ENCODE measurements at places on chromosomes 2 and 18. TPM values are rescaled to one million over a fixed set of nuclear protein-coding genes. Genes with fewer than 3 reads are reported as not detected.

DNA sequence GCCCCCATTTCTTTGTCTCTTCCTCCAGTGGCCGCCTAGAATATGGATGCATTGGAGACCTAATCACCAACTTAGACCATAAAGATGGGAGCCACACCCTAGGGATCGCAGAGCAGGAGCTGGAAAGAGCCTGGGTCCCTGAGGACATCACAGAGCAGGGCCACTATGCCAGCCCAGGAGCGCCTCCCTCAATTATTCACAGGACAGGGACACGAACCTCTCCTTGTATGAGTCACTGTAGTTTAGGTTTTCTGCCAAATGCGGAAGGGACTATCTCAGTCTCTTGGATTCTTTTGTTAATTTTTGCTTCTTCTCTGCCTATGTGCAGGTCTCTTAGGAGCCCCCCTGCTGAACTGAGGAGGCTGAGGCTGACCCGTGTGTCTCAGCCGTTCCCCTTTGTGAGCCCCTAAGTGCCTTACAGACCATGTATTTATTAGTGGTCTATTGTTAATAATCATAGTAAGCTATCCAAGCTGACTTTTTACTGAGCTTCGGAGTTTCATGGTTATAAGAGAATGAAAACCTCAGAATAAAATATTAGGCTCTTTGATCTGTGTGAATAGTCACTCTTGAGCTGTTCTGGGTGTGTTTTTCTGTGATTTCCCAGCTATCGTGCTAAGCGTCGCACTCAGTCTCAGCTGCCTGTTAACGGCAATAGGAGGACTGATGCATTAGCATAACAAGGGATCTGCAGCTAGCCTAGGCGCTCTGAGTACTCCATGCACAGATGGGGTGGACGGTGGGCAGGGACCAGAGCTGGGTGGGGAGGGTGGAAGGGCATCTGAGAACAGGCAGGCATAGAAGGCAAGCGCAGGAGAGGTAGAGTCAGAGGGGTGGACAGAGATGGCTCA lies 12.7 kb upstream of the PTPN4 start:
- DNase-seq = no peak
- no peaks in the 10 kb centered on the region for H3K27me3 ChIP-seq
- no peak overlapping the region for H3K4me3 ChIP-seq

DNA sequence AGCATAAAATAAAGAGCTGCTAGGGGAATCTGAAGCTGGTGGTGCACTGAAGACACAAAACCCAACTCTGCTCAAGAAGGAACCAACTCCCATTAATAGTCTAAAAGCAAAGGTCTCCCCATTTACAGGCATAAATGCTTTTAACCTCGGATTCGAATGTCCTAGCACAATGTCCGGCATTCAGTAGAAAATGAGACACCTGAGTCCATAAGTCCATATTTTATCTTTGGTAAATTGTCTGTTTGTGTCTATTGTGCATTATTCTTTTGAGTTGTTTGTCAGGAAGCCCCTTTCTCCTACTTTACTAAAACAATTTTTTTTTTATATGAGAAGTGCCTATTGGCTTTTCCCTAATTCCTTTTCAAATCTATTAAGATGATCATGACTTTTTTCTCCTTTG lies 179.5 kb upstream of the SMAD7 start:
- DNase-seq = no peak
- H3K27ac ChIP-seq = no peak overlapping the region
- no peaks in the 10 kb centered on the region for H3K36me3 ChIP-seq
- no peak overlapping the region for H3K4me3 ChIP-seq

DNA sequence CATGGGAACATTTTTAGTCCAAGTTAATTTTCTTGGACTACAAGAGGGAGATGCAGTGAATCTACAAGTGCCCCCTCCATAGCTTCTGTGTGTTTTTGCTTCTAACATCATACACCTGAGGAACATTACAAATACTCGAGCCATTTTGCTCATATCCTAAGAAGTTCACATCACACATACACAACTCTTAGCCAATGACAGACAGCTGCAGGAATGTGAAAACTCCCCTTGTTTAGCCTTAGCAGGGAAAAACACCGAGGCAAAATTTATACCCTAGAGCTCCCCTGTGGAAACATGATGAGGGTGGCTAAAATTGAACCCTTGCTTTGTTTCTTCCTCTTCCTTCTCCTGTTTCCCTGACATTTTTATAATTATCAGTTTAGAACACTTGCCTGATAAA lies 928.3 kb upstream of the NRXN1 start:
- no peaks in the 10 kb centered on the region for H3K27me3 ChIP-seq
- DNase-seq = no peak
- H3K4me1 ChIP-seq = no peaks in the 10 kb centered on the region
- H3K4me3 ChIP-seq = no peak overlapping the region

- no peak overlapping the region for H3K4me3 ChIP-seq
- H3K27ac ChIP-seq = no peak overlapping the region
- DNase-seq = no peak
- H3K27me3 ChIP-seq = no peaks in the 10 kb centered on the region
- H3K36me3 ChIP-seq = no peaks in the 10 kb centered on the region
These were observed 110.3 kb downstream of the SMAD7 start for GRCh38 chr18:48840491-48840877.

DNA sequence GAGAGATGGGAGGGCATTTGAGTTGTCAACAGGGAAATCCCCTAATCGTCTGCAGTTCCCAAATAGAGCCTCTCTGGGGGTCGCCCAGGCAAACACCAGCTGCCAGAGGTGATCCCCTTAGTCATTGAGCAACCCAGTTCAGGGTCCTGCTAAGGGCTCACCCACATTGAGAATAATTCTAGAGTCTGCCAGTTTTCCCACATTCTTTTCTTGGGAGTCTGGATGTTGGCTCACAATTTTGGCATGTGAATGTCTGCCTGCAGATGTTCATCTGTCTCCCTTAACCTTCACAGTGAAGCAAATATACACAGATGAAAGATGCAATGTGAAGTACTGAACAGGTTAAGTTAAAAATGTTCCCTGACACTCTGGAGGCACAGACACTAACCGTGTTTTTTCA lies 11.4 kb upstream of the SMIM21 start:
- no peaks in the 10 kb centered on the region for H3K27me3 ChIP-seq
- H3K4me1 ChIP-seq = no peaks in the 10 kb centered on the region
- DNase-seq = no peak
- H3K27ac ChIP-seq = no peak overlapping the region
- no peak overlapping the region for H3K4me3 ChIP-seq
- no peaks in the 10 kb centered on the region for H3K36me3 ChIP-seq

DNA sequence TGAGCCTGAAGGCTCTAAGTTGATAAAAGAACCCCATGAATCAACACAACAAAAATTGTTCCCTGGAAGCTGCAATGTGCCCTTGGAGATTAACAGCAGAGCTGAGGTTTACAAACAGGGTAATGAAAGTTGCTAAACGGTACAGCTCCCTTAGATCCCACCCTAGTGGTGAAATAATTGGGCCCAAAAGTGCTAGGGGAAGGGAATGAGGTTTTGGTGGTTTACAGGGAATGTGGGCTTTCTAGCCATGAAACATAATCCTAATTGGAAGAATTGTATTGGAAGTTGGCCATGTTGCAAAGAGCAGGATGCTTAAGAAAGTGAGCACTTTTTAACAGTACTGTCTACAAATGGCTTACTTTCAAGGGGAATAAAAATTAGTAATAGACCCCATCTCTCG lies 180.2 kb upstream of the SMIM21 start:
- no peak overlapping the region for H3K4me3 ChIP-seq
- no peaks in the 10 kb centered on the region for H3K36me3 ChIP-seq
- no peak overlapping the region for H3K27ac ChIP-seq
- no peaks in the 10 kb centered on the region for H3K4me1 ChIP-seq

Gene NYAP2
- not detected for total RNA-seq

Gene CYB5A
- total RNA-seq = 15.8 TPM

Gene ZNF892
- 2.6 TPM for total RNA-seq

Gene RAX
- not detected for total RNA-seq

Gene ALLC
- total RNA-seq = not detected

Gene FRZB
- total RNA-seq = not detected

All from naive thymus-derived CD4-positive, alpha-beta T cell (primary cell).